Fibroblast of mammary gland (primary cell): ENCODE measurements at places on chromosomes 5 and 9.

- DNase-seq: no peak
Observed at GRCh38 chr5:123520677-123521247, 8.8 kb downstream of the CSNK1G3 start.

GRCh38 chr5:77316871-77317661 is 106.6 kb downstream of the PDE8B start:
- peak; percentile 16 for DNase-seq

GRCh38 chr9:2874001-2874750 is 30.3 kb upstream of the PUM3 start:
- DNase-seq: peak; percentile 9

- no peak for DNase-seq
Observed at GRCh38 chr5:146675636-146676035, 159.6 kb upstream of the GPR151 start.

- DNase-seq: no peak
Observed at GRCh38 chr9:38619556-38620447, 594 bp downstream of the ANKRD18A start.

DNA sequence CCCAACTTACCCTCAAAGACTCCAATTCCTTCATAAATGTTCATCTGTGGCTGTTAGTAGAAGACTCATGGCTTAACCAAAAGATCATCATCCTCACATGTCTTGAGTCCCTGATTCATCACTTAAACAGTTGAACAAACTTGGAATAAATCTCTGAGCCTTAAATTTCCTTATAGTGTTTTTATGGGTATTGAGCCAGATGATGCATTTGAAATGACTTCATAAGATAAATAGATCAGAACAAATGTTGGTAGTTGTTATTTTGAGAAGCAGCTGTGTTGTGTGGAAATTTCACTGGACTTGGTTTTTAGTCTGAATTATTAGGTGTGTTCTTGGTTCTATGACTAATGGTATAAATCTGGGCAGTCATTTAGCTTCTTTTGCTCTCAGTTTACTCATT is 236.2 kb downstream of the NNT start:
- peak; percentile 98 for DNase-seq

DNA sequence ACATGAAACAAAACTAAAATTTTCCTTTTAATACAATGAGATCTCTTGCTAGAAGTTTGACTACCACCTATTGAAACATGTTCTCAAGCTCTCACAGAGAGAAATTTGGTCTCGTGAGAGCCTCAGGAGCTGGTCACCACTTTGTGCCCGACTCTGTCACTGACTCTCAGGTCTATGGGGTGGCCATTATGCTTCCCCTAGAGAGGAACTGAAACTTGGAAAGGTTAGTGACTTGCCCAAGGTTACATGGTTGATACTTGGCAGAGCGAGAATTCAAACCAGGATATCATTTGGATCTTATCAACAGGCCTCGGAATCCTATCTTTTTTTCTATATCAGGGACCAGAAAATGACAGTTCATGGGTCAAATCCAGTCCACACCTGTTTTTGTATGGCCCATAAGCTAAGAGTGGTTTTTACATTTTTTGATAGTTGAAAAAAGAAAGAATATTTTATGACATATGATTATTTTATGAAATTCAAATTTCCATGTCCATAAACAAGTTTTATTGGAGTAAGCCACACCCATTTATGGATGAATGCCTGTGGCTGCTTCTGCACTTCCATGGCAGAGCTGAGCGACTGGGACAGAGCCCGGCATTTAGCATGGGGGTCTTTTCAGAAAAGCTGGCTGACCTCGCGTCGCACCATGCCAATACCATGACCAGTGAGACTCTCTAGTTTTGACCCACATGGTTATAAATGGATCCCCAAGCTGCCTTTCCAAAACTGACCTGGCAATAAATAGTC is 44.8 kb upstream of the EQTN start:
- no peak for DNase-seq

- DNase-seq: peak; percentile 92
Observed at GRCh38 chr5:126597156-126597555, 2.1 kb upstream of the ALDH7A1 start.

DNA sequence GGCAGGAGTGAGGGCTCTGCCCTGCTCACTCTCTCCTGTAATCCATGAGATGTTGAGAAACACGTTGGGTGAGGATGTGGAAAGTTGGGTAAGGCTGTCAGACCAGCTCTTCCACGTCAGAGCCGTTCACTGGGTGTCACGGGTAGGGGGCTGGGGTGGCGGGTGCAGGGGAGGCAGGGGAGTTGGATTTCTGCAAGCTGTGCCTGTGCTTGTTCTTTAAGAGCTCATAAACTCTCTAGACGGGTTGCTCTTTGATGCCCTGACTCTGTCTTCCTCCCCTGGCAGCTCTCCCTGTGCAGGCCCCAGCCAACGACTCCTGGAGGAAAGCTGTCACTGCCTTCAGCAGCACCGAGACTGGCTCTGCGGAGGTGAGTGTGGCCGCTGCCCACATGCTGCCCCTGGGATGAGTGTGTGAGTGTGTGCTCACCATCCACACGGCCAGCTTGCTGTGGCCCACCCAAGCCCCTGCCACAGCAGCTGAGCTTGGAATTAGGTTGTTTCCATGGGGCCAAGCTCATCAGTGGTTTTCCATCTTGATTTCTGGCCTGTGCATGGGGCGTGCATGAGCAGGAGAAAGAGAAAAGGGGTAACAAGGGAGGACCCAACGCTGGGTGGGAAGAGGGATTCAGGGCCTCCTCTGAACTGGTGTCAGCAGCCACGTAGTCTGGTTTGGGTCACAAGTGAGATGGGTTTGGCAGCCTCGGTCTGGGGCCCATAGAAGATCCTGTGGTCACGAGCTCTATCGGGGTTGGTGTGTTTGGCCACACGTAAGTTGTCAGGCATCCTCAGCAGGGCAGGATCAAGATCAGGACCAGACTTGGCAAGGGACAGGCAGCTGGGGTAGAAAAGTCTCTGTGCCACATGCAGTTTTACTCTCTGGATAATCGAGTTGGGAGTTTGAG is 21.0 kb upstream of the POMT1 start:
- no peak for DNase-seq
